Activated CD4-positive, alpha-beta T cell treated with anti-CD3 and anti-CD28 coated beads, Interleukin-2, amount 50 U/mL, for 48 hours (primary cell): ENCODE measurements at places on chromosomes 12 and 14.

DNA sequence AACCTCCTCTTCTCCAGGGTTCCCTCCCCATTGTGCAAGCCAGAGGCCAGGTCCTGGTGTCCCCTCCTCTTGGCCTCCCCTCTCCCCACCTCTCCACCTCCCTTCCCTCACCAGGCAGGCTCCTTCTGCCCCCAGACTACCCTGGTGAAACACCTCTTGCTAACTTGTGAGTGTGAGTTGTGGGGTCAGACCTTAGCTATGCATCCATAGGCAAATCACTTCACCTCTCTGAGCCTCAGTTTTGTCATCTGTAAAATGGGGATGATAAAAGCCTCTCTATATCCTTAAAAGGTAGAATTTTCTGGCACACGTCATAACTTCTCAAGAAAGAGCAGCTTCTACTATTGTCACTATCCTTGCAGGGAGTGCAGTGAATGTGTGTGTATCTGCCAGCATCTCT, 7.9 kb upstream of the DIO3 start:
- DNase-seq = no peak

GRCh38 chr12:108683906-108684556, 47.3 kb downstream of the CORO1C start:
- no peak for DNase-seq

DNA sequence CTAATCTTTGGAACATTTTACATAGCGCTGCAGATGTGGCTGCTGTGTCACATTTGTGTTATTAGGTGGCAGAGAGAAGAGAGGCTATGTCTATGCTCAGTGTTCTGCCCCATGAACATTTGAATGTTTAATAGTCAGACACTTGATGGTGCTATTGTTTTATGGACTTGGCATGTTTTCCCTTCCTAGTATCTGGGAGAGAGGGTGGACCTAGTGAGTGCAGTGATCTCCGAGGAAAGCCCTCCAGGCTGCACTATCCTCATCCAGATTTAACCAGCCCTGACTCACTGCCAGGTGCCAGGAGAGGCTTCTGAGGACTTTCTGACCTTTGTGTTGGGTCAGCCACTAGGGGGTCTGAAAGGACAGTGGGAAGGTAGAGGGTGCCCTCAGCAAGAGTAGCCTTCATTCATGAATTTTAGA, 24.3 kb downstream of the ZFC3H1 start:
- no peak for DNase-seq

DNA sequence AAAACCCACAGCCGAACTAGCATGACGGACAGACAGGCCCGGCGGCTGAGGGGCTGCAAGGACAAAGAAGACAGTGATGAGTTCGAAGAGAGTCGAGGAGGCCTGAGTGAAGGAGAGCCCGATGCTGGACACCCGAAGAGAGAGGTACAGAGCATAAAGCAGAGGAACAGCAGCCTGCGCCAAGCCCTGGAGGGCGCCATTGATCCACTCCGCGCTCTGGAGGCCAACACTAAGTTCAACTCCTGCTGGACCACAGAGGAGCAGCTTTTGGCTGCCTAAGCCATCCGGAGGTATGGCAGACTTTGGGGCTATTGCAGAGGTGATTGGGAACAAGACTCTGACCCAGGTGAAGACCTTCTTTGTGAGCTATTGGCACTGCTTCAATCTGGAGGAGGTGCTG, 7.8 kb upstream of the PLXNC1 start:
- peak; percentile 71 for DNase-seq

GRCh38 chr14:91906374-91906773, 39.0 kb upstream of the TC2N start:
- no peak for DNase-seq

DNA sequence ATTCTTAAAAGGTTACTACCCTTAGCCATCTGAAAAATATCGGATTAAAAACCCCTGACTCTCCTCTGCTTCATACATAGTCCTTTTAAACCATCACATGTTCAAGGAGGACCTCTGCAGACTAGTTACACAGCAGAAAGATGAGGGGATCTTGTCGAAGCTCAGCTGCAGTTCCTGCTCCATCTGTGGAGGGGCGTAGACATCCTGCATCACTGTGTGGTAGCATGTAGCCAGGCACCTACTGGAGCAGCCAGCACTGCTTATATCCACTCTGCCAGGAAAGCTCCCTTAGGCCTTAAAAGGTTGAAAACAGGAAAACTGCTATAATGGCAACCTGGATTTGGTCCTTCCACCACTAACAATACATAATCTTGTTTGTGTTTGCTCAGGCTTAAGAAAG, 57.6 kb upstream of the STRN3 start:
- DNase-seq = no peak

- DNase-seq = no peak
Observed at GRCh38 chr12:123040106-123040505, 59.6 kb downstream of the ARL6IP4 start.

- no peak for DNase-seq
Observed at GRCh38 chr14:80845856-80846255, 95.7 kb downstream of the CEP128 start.

DNA sequence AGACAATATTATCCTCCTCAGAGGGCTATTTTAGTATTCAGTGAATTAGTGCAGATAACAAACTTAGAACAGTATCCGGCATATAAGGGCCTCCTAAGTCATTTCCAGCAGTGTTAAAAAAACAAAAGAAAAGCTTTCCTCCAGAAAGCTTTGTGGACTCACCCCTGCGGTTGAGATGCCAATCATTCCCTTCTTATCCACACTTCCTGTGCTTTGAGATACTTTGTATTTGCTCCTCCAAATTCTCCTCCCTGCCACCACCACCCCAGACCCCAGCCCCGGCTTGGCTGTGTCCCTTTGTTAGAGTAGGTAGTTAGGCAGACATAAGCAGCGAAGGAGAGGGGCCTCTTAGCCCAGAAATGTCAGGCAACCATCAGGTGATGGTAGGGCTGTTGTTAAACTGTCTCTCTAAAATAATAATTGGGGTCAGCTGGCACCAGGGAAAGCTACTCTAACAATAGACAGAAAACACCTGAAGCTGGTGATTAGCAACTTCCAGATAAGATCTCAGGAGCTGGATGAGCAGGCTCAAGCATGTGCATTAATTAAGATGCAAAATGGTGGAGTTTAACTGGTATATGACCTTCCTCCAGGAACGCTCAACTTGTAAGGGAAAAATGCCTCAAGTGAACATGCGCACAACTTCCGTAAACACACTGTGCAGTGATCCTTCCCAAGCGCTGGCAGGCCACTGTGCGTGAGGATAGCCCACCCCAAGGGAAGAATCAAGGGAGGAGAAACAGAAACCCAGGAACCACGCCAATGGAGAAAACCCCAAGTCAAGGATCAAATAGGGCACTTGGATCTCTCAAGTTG, 152.1 kb upstream of the EEA1 start:
- DNase-seq = no peak

DNA sequence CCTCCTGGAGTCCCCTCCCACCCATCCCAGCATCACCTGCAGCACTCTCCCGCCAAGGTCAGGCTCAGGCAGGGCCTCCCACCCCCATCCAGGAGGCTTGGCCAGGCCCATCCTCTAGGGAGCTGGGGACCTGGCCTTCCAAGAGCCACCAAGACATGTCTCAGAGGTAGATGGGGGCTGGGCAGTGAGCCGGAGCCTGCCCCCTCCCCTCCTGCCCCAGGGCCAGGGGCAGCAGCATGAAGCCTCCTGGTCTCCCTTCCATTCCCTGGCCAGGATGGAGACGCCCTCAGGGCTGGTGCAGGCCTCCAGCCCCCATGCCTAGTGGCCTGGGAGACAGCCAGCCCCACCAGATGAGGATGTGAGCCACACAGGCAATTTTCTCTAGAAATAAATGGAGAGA, 69.3 kb upstream of the C14orf180 start:
- no peak for DNase-seq

GRCh38 chr14:76293923-76294322, 82.0 kb upstream of the ESRRB start:
- DNase-seq = no peak

- DNase-seq = no peak
Observed at GRCh38 chr14:22884076-22884737, 1.2 kb downstream of the REM2 start.

- no peak for DNase-seq
Observed at GRCh38 chr14:102690509-102691286, 86.6 kb upstream of the TRAF3 start.

DNA sequence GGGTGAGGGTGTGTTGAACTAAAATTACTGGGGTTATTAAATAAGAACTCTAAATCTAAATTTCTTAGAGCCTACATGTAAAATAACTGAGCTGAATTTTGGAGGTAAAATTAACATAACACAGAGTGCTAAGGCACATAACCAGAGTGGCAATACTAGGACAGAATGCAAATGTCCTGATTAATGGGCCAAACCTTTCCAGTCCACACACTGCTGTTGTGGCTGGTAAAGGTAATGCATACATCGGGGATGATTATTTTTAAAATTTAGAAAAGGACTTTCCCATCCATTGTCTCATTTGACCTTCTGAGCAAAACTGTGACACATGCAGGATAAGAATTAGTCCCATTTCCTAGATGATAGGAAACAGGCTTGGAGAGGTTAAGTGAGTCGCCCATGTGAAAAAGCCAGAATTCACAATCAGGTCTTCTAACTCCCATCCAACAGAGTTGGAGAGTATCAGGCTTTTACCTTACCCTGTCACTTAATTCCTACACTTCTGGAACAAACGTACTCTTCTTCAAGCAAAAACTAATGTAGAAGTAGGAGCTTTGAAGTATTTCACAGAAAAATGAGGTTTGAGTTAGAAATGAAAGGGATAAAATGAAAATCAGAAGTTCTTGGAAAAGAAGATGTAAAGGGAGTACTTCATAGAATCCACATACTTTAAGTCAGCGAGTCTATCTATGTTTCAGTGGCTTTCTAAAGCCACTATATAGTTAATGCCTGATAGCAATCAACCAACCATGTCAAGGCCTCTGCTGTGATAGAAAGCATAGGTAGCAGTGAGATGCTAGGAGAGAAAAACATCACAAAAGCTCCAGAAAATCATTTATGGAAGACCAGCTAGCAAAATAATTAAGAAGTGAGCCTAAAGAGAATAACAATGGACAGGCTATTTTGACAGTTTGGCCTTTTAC, 334.9 kb upstream of the DIO2 start:
- no peak for DNase-seq

- no peak for DNase-seq
Observed at GRCh38 chr14:33720284-33720787, 230.5 kb downstream of the EGLN3 start.

DNA sequence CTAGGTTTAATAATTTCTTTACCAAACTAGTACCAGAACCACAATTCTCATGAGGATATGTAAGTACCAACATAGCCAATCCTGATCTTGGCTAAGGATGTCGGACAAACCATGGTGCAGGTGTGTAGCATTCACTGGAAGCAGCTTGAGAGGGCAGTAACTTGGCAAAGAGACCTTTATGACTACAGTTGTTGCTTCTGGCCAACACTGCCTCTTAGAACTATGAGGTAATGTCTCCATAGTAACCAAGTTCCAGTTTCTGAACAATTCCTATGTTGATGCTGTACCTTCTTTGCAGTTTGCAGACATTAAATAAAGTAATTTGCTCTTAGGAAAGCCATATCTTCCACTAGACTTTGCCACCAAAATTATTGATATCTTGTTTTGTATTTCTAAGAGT, at the start of gene LMNTD1:
Gene LMNTD1, minus strand, starts transcription at position 186 of the 400 bp plus-strand sequence. CDS start 324 bp downstream, outside the sequence.
- DNase-seq = no peak

DNA sequence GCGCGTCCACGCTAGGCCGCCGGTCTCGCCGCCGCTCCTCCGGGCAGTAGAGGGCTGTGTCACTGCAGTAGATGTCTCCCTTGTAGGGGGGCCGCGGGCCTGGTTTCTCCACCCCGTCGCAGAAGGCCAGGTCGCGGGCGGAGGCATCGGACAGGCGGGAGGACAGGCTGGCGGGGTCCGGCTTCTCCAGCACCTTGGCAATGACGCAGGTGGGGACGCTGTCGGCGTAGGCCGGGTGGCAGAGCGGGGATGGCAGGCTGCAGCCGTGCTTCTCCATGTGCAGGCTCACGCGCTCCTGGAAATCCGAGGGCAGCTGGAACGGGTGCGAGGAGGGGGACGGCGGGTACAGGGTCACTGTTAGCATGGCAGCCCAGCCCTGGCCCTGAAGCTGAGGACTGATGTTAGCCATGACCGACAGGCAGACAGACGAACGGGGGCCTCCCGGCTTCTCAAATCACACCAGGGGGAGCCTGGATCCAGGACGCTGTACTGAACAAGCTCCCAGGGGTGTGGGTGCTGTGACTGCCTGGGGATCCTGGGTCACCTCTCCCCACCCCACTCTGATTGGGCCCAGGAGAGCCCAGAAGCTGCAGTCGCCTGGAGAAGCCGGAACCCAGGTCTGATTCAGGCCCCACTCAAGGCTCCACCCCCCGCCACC, 48.1 kb downstream of the BEGAIN start:
- DNase-seq = no peak
